Activated CD8-positive, alpha-beta memory T cell treated with anti-CD3 and anti-CD28 coated beads for 48 hours (primary cell): ENCODE measurements at places on chromosomes 3 and 15.

GRCh38 chr3:177483182-177483967, 286.1 kb upstream of the TBL1XR1 start:
- no peak for DNase-seq

DNA sequence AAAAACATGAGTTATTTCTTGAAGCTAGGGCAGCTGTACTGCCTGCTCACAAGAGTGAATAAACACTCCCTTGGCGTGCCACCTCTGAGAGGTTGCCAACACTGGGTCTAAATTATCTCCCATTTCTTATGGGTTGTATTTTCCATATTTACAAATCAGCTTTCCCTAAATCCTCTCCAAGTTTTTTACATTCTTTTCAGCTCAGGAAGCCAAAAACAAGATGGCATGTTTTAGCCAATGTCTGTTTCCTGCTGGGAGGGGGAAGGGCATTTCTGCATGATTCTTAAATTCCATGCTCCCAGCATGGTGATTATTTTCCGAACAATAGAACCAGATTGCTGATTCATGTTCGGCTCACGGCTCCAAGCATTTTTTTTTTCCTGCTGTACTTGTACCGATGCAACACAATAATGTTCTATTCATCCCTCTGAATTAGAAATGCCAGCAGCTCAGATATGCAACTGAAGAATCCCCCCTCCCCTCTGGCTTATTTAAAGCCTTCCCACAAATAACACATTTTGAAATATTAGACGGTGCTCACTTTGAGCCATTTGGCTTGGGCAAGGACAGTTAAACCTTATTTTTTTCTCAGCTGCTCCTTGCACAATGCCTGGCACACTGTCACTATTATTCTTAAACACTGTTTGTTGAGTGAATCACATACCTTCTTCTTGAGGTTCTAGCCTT, 252.5 kb downstream of the THRB start:
- DNase-seq, result no peak

- DNase-seq, result no peak
Observed at GRCh38 chr3:127823426-127823857, 1.1 kb upstream of the MGLL start.

DNA sequence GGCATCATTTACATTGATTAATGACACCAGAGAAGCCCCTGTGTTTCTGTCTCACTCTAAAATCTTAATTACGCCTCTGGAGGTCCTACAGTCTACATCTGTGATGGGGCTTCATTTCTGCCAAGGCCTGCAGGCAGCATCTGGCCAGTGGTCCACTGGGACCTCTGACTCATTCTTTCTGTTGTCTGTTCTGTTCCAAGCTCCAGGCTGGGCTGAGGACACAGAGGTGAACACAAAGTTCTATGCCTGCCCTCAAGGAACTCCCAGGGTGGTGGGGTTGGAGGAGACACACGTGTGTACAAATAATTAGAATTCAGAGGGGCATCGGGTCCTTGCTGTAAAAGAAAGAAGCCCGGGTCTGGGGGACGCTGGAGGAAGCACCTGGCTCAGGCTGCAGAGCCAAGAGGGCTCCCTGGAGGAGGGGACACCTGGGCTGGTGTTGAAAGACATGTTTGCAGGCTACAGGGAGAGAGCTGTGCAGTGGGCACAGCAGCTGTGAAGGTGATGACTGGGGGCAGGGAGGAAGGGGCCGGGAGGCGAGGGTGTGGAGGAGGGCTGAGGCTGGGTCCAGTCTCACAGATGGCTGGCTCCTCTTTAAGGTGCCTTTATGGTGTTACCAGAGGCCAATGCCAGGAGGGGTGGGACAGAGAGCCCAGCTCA, 103.3 kb upstream of the PRR23E start:
- DNase-seq, result no peak

DNA sequence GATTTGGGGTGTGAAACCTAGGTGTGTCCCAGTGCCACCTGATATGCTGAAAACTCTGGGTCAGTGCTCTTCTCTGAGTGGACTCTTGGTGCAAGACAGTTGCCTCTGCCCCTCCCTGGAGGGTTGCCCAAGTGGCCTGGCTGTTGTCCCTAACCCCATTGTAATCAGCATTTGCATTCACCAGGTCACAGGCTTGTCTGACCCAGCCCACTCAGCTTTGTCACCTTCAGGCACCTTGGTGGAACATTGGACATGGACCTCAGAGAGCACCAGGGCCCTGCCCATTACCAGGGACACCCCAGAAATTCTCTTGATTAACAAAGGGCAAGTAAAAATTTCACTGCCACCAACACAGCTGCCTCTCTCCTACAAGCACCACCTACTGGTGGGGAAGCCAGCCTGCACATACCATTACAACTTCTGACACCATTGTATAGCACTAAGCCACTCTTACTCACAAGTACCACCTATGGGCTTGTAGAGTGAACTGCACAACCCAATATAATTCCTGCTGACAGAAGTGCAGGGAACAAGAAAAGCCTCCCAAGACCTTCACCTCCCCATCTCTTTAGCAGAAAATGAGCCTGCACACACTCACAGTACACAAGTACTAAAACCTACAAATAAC, 324.6 kb downstream of the EPHA6 start:
- no peak for DNase-seq

GRCh38 chr3:182914341-182914740, 66.0 kb downstream of the DCUN1D1 start:
- DNase-seq, result no peak

DNA sequence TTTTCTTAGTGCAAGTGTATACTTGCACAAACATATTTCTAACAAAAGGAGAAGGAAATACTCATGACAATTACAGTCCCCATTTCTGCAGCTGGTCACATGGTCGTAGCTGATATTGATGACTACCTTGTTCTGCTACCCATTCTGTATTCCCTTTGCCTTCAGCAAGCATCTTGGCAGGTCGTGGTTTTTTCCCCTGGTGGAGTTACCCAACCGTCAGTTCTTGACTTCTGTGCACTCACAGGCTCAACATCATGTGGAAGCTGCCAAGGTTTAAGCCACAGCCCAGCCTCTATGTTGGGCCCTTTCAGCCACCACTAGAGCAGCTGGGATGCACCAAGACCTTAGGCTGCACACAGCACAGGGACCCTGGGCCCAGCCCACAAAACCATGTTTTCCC, 56.1 kb downstream of the VGLL3 start:
- DNase-seq, result no peak

- no peak for DNase-seq
Observed at GRCh38 chr3:160401291-160402095, 2.0 kb downstream of the SMC4 start.
